ENCODE measurements at places on chromosomes 1 and 21. TPM values are rescaled to one million over a fixed set of nuclear protein-coding genes. Genes with fewer than 3 reads are reported as not detected.
A peak's percentile ranks its signal among the peaks of the same experiment; 100 is the strongest.

DNA sequence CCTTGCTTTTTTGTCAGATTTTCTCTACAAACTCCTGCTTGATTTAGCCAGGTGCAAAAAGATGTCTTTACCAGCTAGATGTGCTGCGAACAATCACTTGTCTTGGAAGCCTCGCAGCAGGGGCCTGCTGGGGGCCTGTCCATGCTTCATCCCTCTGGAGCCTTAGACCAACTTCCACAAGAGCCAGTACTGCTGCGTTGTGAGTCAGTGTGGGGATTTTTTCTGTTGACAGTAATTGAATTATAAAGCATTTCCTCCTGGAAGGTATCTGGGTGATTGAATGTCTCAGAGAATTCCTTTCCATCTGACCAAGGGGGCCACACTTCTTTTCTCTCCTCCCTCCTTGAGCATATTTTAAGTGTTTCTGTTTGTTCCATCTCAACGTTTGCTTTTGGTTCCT lies 40.4 kb upstream of the LDLRAP1 start:
- H3K4me3 ChIP-seq, result no peak overlapping the region
- peaks cover 13% of the 10 kb centered on the region for H3K36me3 ChIP-seq
- H3K27me3 ChIP-seq, result no peaks in the 10 kb centered on the region
- DNase-seq, result no peak
- H3K27ac ChIP-seq, result no peak overlapping the region
- peaks cover 27% of the 10 kb centered on the region for H3K4me1 ChIP-seq

GRCh38 chr1:169102567-169102966 lies 3.9 kb upstream of the ATP1B1 start:
- DNase-seq, result no peak
- peaks cover 32% of the 10 kb centered on the region for H3K4me1 ChIP-seq
- no peaks in the 10 kb centered on the region for H3K27me3 ChIP-seq

- H3K27ac ChIP-seq, result no peak overlapping the region
- no peak overlapping the region for H3K4me3 ChIP-seq
- no peaks in the 10 kb centered on the region for H3K36me3 ChIP-seq
- H3K27me3 ChIP-seq, result no peaks in the 10 kb centered on the region
- DNase-seq, result no peak
- H3K4me1 ChIP-seq, result peaks cover 6% of the 10 kb centered on the region
Measured at GRCh38 chr1:182235604-182235951, 156.0 kb downstream of the GLUL start.

- no peak overlapping the region for H3K4me3 ChIP-seq
- no peak for DNase-seq
- no peaks in the 10 kb centered on the region for H3K27me3 ChIP-seq
- no peaks in the 10 kb centered on the region for H3K36me3 ChIP-seq
- H3K4me1 ChIP-seq, result no peaks in the 10 kb centered on the region
Measured at GRCh38 chr1:166479052-166479631, 312.3 kb upstream of the FAM78B start.

- no peaks in the 10 kb centered on the region for H3K36me3 ChIP-seq
- no peaks in the 10 kb centered on the region for H3K4me1 ChIP-seq
- H3K27me3 ChIP-seq, result peaks cover 12% of the 10 kb centered on the region
- DNase-seq, result no peak
- H3K27ac ChIP-seq, result no peak overlapping the region
Measured at GRCh38 chr1:20440785-20441200, 45.2 kb downstream of the CAMK2N1 start.

DNA sequence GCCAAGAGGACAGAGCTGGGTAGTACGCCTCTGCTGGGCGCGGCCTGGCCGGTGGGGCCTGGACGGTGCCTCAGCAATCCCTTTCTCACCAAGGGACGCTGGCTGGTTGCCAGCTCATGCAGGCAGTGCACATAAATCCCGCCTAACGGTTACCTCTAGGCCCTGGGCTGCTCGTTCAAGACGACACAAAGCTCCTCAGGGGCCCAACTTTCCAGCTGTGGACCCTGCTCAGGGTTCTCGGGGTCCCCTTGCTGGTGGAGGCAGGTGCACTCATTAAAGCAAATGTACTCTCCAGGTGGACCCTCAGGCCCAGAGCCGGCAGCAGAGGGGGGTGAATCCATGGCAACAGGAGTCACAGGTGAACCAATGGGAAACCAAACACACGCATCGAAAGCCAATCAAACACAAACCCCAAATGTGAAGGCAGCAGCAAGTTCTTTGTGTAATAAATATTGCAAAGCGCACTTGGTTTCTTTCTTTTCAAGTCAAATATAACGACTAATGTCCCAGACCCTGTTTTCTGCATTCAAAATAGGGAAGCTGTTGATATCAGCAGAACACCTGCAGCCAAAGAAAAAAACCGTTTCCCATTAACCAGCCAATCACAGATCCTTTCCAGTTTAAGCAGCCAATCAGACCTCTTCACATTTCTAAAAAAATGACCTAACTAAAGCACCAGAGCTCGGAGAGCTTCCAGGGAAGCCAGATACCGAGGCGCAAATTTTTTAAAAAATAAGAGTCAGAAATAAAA lies 26.1 kb upstream of the CLSTN1 start:
- no peak for DNase-seq
- no peak overlapping the region for H3K27ac ChIP-seq
- H3K27me3 ChIP-seq, result no peaks in the 10 kb centered on the region
- H3K4me3 ChIP-seq, result no peak overlapping the region

GRCh38 chr1:157517016-157517415 lies 35.3 kb downstream of the FCRL5 start:
- no peak overlapping the region for H3K27ac ChIP-seq
- H3K27me3 ChIP-seq, result no peaks in the 10 kb centered on the region
- no peaks in the 10 kb centered on the region for H3K4me1 ChIP-seq

DNA sequence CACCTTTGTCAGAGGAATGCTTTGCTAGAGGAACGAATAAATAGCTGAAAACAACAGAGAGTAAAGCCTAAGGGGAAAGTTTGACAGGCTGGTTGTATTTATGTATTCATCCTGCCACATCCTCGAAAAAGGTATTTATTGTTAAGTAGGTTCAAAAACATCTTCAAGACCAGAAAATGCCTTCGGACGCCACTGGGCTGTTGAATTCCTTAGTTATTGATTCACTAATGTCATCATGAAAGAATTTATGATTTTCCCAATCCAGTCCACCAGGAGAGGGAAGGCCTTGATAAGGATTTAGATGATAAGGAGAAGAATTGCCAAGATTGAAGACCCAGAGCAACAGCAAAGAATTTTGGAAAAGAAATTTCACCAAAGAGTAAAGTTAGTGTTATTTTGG lies 35.2 kb upstream of the MAB21L3 start:
- no peaks in the 10 kb centered on the region for H3K4me1 ChIP-seq
- H3K4me3 ChIP-seq, result no peak overlapping the region
- H3K27me3 ChIP-seq, result no peaks in the 10 kb centered on the region
- no peak overlapping the region for H3K27ac ChIP-seq

GRCh38 chr21:45550522-45551210 lies 8.4 kb upstream of the SLC19A1 start:
- H3K4me3 ChIP-seq, result no peak overlapping the region
- DNase-seq, result no peak
- peaks cover 2% of the 10 kb centered on the region for H3K4me1 ChIP-seq
- no peak overlapping the region for H3K27ac ChIP-seq
- no peaks in the 10 kb centered on the region for H3K27me3 ChIP-seq
- no peaks in the 10 kb centered on the region for H3K36me3 ChIP-seq

DNA sequence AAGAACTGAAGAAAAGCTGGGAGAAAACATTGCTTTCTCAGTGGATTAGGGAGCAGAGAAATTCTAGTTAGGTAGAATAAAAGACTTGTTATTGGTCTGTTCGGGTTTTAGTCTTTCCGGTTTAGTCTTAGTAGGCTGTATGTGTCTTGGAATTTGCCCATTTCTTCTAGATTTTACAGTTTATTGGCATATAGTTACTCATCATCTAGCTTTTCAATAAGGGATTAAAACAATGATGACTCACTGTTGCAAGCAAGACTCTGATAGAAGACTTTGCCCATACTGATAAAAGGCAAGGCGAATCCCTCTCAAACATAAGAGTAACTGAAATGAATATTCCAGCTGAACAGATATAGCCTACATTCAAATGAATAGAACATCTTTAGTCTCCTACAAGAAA lies 62.3 kb downstream of the GPR137B start:
- no peak for DNase-seq
- no peak overlapping the region for H3K4me3 ChIP-seq
- H3K27me3 ChIP-seq, result no peaks in the 10 kb centered on the region

DNA sequence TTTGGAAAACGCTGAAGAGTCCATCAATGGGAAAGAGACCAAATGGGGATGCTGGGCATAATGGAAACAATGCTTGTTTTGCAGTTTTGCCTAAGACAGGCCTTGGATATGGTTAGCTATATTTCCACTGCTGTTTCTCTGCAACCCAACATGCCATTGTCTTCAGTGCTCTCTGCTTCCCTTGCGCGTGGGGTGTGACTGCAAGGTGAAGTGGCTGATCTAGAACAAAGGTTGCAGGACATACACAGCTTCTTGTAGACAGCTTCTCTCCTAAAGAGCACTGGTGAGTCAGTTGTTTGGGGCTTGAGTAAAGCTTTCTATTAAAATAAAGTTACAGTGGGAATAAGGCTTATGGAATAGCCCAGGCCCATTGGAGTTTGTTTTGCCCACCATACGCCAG lies 33.0 kb downstream of the RUNX1 start:
- no peaks in the 10 kb centered on the region for H3K4me1 ChIP-seq
- no peaks in the 10 kb centered on the region for H3K36me3 ChIP-seq
- H3K27ac ChIP-seq, result no peak overlapping the region

- H3K36me3 ChIP-seq, result no peaks in the 10 kb centered on the region
- H3K27ac ChIP-seq, result no peak overlapping the region
- DNase-seq, result no peak
- H3K27me3 ChIP-seq, result no peaks in the 10 kb centered on the region
- H3K4me1 ChIP-seq, result no peaks in the 10 kb centered on the region
Measured at GRCh38 chr1:219265026-219265515, 91.4 kb downstream of the LYPLAL1 start.

GRCh38 chr1:214314178-214314843 lies 33.4 kb downstream of the SMYD2 start:
- peaks cover 4% of the 10 kb centered on the region for H3K36me3 ChIP-seq
- DNase-seq, result no peak
- H3K27me3 ChIP-seq, result no peaks in the 10 kb centered on the region
- no peak overlapping the region for H3K4me3 ChIP-seq

DNA sequence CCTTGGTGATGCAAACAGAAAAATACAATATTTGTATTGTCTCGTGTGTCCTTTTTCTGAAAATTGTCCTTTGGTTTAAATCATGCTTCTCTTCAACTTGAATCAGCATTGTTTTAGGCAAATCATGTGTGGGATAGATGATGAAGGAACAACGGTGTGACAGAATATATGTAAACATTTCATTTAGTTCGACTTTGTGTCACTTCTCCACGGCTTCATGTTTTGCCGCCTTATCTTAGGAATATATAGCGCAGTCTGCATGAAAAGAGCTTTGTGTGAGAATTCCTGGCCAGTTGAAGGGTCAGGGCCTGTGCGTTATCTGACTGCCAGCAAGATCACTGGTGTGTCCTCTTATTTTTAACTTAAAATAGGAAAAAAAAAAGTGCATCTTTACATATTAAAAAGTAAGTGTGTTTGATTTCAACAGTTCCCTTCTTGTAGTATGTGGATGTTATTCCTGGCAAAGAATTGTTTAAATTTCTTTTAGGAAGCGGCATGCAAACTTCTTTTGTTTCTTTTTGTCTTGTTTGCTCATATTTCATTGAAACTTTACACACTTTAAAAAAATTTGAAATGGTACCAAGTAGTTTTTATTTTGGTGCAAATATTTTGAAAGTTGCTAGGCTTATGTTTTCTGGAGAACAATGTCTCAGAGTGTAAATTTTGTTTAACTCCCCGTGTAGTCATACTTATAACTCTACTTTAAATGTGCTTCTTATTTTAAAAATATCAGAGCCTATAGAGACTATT lies 465.2 kb downstream of the USP25 start:
- H3K4me1 ChIP-seq, result no peaks in the 10 kb centered on the region
- H3K27me3 ChIP-seq, result no peaks in the 10 kb centered on the region
- peak overlapping the region; percentile 30 for H3K4me3 ChIP-seq
- H3K36me3 ChIP-seq, result no peaks in the 10 kb centered on the region
- peak overlapping the region; percentile 63 for H3K27ac ChIP-seq

GRCh38 chr1:55425310-55425930 lies 210.3 kb upstream of the USP24 start:
- H3K36me3 ChIP-seq, result no peaks in the 10 kb centered on the region
- no peak overlapping the region for H3K4me3 ChIP-seq
- H3K4me1 ChIP-seq, result peaks cover 41% of the 10 kb centered on the region
- no peaks in the 10 kb centered on the region for H3K27me3 ChIP-seq
- DNase-seq, result peak; percentile 82

- no peaks in the 10 kb centered on the region for H3K27me3 ChIP-seq
- no peak overlapping the region for H3K4me3 ChIP-seq
- H3K27ac ChIP-seq, result no peak overlapping the region
- H3K4me1 ChIP-seq, result peaks cover 15% of the 10 kb centered on the region
- DNase-seq, result peak; percentile 17
- H3K36me3 ChIP-seq, result peaks cover 9% of the 10 kb centered on the region
Measured at GRCh38 chr1:183889095-183889494, 84.2 kb downstream of the RGL1 start.

DNA sequence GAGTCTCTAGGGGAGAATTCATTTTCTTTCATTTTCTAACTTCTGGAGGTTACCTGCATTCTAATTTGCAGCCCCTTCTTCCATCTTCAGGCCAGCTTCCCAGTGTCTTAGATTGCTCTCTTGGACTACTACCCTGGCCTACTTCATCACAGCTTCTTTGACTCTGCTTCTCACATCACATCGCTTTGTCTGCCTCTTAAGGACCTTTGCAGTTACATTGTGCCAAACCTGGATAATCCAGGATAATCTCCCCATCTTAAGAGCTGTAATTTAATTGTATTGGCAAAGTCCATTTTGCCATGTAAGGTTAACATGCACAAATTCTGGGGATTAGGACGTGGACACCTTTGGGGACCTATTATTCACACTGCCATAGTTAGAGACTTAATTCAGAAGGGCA lies 18.4 kb downstream of the RNF2 start:
- H3K36me3 ChIP-seq, result no peaks in the 10 kb centered on the region
- no peak overlapping the region for H3K4me3 ChIP-seq
- H3K27me3 ChIP-seq, result no peaks in the 10 kb centered on the region

- H3K4me1 ChIP-seq, result peaks cover 1% of the 10 kb centered on the region
- H3K4me3 ChIP-seq, result no peak overlapping the region
- peaks cover 27% of the 10 kb centered on the region for H3K36me3 ChIP-seq
- no peak for DNase-seq
Measured at GRCh38 chr1:75795703-75796193, 934 bp upstream of the MSH4 start.

DNA sequence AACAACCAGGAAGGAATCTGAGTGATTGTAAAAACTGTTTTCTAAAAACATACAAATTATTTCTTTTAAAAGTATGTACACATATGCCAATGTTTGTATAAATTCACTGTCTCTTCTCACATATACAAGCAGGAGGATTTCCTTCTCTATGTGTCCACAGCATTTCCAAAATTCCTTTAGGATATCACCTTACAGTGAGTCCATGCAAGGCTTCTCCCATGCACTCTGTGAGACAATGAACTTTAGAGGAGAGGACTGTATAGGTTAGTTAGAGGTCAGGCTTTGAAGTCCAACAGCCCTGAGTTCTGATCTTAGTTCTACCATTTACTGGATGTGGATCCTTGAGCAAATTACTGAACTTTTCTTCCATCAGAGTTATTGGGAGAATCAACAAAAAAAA lies 34.1 kb upstream of the USH2A start:
- H3K36me3 ChIP-seq, result no peaks in the 10 kb centered on the region
- no peaks in the 10 kb centered on the region for H3K4me1 ChIP-seq
- no peak for DNase-seq

- H3K27ac ChIP-seq, result no peak overlapping the region
- H3K4me1 ChIP-seq, result no peaks in the 10 kb centered on the region
- H3K4me3 ChIP-seq, result no peak overlapping the region
- DNase-seq, result no peak
Measured at GRCh38 chr1:96510911-96511310, 210.7 kb upstream of the PTBP2 start.

Gene PM20D1
- not detected for total RNA-seq

Gene AK2
- 108 TPM for total RNA-seq

Gene HSD3B2
- not detected for total RNA-seq

Gene KRTAP10-11
- not detected for total RNA-seq

Gene CLCA1
- total RNA-seq, result not detected

Gene RGSL1
- not detected for total RNA-seq

Gene EPHB2
- 3.3 TPM for total RNA-seq

Gene KNCN
- total RNA-seq, result not detected
